NCI-H1048 (cell line): ENCODE measurements at places on chromosomes 7 and 10.

DNA sequence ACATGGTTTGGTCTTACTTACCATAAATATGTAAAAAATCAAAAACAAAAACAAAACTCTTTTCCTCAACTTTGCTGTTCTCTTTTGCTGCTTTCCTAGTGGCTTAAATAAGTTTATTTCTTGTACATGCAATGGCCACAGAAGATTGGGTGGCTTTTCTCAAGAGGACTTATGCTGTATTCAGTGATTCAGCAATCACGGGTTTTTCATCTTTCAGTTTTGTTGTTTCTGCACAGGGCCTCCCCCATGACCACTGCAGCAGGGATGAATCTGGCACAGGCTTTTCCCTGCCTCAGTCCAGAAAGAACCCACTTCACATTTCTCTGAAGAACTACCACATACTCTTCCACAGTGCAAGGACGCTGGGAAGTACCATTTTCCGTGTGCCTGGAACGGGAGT is 355.0 kb downstream of the RNLS start:
- DNase-seq = no peak

DNA sequence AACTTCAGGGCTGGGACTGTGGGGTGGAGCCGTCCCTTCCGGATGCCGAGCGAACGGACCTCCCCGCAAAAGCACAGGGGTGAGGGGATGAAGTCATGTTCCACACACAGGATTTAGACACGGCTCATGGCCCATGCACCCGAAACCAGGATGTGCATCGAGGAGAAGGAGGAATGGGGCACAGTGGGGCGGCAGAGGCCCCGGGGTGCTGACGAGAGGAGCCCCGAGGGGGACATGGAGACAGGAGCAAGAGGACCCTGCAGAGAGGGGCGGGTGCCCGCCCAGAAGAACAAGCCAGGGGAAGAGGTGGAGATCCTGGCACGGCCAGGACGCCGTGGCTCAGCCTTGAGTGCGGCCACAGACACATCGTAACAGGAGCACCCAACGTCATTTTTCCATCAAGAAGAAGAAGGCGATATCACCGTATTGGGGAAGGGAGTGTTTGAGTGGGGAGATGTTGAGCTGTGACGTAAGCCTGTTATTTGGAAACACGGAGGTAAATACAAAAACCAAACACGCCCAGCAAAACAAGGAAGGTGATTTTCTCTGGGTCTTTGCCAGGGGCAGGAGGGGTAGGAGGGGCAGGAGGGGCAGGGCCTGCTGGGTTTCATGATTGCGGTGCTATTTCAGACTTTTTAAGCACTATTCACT is 25.3 kb upstream of the FOXL3 start:
- DNase-seq = no peak

- DNase-seq = no peak
Measured at GRCh38 chr7:101916041-101916800, 98.8 kb downstream of the CUX1 start.

- no peak for DNase-seq
Measured at GRCh38 chr7:158281441-158281840, 306.2 kb downstream of the PTPRN2 start.

DNA sequence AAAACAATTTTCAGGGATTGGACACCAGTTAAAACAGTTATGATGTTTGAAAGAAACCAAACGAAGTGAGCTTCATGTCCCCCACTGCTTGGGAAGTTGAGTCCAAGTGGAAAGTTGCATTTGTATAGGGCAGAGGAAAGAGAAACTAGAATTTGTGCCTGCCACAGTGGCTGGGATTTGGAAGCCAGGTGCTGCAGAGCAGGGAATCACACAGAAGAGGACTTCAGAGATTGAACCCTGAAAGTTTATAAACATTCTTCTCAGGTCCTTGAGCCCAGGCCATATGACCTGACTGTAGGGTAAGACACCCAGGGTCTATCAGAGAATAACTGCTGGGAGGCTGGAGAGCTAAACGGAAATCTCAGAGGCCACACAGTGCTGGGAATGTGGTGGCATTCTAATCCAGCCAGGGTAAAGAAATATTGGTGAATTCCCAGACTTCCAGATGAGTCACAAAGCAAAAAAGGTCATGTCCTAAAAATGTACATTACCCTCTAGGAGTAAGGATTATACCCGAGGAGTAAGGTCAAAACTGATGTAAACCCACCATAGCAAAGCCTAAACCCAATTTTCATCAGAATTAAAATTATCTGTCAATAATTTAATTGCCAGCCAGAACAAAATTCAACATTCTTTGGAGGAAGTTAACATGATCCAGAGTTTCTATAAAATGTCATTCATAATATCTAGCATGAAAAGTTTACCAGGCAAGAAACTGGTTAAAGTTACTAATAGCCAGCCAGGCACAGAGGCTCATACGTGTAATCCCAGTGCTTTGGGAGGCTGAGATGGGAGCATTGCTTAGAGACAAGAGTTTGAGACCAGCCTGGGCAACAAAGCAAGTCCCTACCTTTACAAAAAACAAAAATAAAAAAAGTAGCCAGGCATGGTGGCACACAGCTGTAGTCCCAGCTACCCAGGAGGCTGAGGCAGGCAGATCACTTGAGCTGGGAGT is 31.2 kb downstream of the TOMM7 start:
- DNase-seq = no peak

DNA sequence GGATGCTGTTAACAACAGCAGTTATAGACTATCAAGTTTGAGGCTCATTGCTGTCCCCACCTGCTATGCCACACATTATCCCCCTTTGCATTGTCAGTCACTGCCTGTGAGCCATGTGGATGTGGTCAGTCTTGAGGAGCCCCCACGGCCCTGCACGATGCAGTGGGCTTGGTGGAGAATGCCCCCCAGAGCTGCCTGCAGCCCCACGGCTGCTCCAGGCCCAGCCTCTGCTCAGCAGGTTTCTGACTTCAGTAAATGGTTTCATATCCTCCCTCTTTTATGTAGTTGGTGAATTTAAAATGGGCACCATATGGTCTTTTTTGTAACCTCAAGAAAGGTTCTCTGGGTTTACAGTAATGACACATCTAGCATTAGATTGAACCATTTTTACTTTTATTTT is 164.1 kb downstream of the EBF3 start:
- DNase-seq = no peak

- DNase-seq = no peak
Measured at GRCh38 chr10:4353059-4353655, 472.9 kb upstream of the AKR1E2 start.

DNA sequence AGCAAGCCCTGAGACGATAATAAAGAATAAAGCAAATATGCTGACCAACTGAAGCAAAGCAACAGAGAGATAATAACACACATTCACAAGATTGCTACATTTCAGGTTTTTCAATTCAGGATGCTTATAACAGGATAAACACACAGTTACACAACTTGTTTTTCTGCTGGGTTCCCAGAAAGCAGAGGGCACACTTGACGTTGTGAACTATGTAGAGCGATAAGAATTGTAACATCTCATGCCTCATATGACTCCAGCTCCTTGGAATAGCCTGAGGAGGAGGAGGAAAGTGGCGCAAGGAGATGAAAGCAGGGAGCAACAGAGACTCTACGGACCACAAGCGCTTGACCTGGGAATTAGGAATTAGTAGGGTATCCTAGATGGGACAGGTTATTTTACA is 201.7 kb downstream of the SKAP2 start:
- DNase-seq = no peak

DNA sequence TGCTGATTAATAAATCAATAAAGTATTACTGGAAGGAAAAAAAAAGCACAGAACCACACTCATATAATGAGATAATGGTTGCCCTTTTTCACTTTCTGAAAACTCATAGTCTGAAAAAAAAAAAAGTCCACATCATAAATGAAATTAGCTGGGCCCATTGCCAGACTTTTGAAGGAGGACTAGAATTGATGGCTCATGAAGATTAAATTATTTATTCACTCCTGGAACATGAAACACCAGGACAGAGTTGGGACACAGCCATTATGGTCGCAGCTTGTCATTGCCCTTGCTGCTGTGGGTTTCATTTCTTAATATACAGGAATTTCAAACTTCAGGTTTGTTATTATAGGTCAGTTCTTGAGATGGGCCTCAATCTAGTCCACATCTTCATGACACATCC is 91.9 kb downstream of the CNTNAP2 start:
- DNase-seq = no peak

DNA sequence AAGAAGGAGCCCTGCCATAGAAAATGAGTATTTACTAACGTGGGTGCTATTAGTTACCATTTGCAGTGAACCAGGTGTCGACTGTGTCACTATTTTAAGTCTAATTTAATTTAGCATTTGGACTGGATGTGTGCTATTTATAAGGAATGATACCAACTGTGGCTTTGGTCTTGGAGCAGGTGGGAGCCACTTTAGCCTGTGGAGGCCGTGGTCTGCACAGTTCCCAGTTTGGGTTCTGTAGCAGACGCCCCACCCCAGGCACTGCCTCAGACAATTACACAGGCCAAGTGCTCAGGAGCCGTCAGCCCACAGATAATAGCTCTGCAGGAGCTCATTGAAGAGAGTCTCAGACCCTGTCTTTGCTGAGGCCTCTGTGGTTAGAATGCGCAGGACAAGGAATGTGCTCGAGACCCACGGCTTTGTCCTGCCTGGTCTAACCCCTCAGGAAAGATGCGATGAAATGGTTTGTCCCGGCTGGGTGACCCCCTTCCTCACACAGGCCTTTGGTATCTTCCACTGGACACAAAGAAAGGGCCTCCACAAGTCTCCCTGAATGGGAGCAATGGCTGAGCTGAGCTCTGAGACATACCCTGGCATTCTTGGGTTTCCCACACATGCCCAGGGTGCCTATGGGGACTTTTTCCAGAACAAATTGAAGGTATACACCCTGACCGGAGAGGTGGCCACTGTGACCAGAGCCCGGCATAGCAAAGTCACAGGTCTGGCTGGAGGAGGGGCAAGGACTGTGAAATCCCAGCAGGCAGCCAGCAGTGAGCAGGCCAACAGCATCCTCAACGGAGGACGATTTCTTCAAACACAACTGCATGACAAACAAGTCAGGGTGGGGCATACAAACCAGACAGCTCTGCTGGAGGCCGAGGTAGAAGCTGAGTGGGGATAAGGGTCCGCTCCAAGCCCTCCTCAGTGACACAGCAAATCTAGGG is 251.2 kb downstream of the ARHGAP12 start:
- DNase-seq = no peak

DNA sequence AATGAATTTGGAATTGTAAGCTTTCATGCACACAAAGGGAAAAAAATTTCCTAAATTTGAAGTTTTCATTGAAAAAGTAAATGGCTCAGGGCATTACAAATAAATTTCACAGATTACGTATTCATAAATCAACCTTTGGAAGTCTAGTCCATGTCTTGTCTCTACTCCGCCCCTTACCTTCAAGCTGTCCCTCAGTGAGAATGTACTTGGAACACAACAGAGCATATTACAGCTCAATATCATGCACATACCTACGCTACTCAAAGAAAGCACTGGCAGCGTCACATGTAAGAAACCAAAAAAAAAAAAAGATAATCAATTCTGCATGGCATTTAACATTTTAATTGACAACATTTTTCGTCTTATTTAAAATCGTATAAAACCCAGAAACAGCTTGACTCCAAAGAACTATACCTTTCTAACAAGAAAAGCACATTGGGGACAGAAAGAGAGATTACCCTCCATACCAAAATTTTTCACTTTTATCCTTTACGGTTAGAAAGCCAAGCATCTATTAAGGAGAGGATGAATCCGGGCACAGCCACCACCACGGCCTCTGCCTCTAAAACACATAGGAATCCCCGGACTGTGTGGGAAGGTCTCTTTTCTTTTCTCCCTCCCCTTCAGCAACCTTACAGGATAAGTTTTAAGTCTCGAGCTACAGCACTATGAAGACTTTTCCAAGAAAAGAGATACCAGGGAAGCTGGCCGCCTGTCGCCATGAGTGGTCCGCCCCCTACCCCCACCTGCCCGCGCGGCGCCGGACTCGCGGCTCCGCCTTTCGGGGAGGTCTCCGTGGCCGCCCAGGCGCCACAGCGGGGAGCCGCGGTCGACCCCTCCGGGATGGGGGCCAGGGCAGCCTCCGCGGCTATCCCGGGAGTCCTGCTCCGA is 1.1 kb downstream of the JMJD1C start:
- no peak for DNase-seq

GRCh38 chr10:2844925-2845324 is 222.4 kb upstream of the PFKP start:
- no peak for DNase-seq

GRCh38 chr7:78022165-78022564 is 223.6 kb downstream of the PHTF2 start:
- DNase-seq = no peak

GRCh38 chr7:128879461-128879938 is 16.8 kb downstream of the ATP6V1F start:
- no peak for DNase-seq

DNA sequence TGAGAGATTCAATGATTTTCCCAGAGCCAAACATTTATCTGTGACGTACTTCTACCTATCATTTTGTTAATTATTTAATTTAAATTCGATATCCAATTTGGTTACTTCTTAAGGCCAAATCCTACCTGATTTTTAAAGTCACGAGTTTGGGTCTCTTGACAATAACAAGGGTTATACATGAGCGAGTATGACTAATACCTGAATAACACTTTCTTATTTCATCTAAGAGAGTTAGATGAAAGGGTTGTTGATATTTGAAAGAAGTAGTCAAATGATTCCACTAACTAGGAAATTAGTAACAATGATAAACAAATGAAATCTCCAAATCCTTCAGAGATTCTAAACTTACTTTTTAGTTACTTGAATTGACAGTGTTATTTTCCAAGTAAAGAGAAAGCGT is 1086.9 kb downstream of the XPNPEP1 start:
- DNase-seq = no peak

GRCh38 chr10:77889277-77889903 is 37.2 kb downstream of the DLG5 start:
- DNase-seq = no peak

GRCh38 chr7:113282875-113283274 is 164.5 kb upstream of the SMIM30 start:
- DNase-seq = no peak

DNA sequence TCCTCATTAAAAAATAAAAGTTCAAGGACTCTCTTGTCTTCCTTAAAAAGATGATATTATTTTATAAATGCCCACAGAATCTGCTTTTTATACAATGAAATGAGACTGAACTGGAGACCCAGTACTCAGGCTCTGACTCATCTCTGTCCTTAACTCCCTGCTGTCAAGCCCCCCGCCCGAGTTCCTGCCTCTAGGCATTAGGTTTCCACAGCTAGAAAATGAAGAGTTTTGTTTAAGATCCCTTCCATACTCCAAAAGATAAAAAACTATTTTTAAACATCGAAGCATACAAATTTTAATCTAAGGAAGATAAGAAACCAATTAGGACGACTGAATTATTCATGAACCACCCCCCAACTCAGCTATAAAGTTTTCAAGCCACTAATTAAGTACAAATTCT is 97.7 kb upstream of the FEZF1 start:
- no peak for DNase-seq

GRCh38 chr10:69321039-69321715 is 42.9 kb downstream of the HK1 start:
- DNase-seq = no peak

- DNase-seq = no peak
Measured at GRCh38 chr7:17009007-17009719, 127.4 kb upstream of the AGR3 start.

DNA sequence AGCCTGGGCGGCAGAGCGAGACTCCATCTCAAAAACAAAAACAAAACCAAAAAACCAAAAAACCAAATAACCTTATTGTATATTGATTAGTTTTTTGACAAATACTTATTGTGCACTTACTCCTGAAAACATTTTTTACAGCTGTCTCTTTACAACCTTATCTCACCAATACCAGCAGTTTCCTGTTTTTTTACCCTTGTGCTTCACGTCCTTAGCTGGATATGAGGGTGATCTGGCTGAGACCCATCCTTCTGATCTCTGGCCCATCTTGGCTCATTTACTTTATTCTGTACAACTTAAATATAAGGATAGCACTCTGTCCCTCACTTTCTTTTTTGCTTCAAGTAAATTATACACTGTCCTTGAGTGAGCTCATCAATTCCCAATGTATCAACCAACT is 104.6 kb upstream of the DNAJB12 start:
- no peak for DNase-seq
